ENCODE measurements at places on chromosomes 11 and 22. TPM values are rescaled to one million over a fixed set of nuclear protein-coding genes. Genes with fewer than 3 reads are reported as not detected.

BDNF gene
- 8.5 TPM for total RNA-seq

MS4A12 gene
- total RNA-seq: not detected

VSIG2 gene
- total RNA-seq: 0.46 TPM

DEFB131B gene
- not detected for total RNA-seq

APOA4 gene
- total RNA-seq: not detected
